CD4-positive, alpha-beta T cell treated with Interleukin-15 for 4 hours (primary cell): ENCODE measurements at places on chromosomes 5 and 9.

GRCh38 chr9:17928768-17929167, 349.9 kb downstream of the SH3GL2 start:
- no peak for DNase-seq

DNA sequence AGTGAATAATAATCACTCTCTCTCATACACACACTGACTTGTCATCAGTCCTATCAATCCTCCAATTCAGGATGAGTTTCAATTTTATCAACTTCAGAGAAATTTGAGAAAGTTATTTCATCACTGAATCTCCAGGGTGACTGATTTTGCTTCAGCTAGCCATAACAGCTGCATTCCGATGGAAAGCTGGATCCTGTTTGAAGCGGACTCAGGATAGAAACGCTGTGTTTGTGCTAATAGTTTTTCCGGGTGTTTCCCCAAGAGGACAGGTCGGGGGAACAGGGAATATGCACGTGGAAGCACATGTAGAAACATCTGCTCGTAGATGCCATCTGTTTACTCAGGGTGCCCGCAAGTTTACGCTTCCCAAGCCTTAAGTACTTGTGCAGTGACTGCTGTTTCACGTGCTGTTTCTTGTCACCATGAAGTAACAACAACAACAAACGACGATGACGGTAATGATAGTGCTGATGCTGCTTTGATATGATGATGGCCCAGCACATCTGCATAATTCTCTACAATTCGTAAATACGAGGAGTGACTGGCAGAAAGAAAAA, 263.7 kb upstream of the DAPK1 start:
- DNase-seq = no peak

GRCh38 chr5:61916621-61917620, 389.1 kb upstream of the KIF2A start:
- no peak for DNase-seq

- DNase-seq = no peak
Measured at GRCh38 chr5:161676103-161676502, 9.4 kb upstream of the GABRA6 start.

- no peak for DNase-seq
Measured at GRCh38 chr5:31846934-31847333, 208.0 kb downstream of the PDZD2 start.

GRCh38 chr5:126884269-126884819, 107.4 kb downstream of the LMNB1 start:
- no peak for DNase-seq

GRCh38 chr5:165775111-165775510, 2269.7 kb downstream of the MAT2B start:
- DNase-seq = no peak

- no peak for DNase-seq
Measured at GRCh38 chr9:18749711-18750110, 275.8 kb downstream of the ADAMTSL1 start.
